ENCODE measurements at places on chromosomes 6 and 20. TPM values are rescaled to one million over a fixed set of nuclear protein-coding genes. Genes with fewer than 3 reads are reported as not detected.
A peak's percentile ranks its signal among the peaks of the same experiment; 100 is the strongest.

Gene RIMS1
- total RNA-seq = 1.6 TPM

DNA sequence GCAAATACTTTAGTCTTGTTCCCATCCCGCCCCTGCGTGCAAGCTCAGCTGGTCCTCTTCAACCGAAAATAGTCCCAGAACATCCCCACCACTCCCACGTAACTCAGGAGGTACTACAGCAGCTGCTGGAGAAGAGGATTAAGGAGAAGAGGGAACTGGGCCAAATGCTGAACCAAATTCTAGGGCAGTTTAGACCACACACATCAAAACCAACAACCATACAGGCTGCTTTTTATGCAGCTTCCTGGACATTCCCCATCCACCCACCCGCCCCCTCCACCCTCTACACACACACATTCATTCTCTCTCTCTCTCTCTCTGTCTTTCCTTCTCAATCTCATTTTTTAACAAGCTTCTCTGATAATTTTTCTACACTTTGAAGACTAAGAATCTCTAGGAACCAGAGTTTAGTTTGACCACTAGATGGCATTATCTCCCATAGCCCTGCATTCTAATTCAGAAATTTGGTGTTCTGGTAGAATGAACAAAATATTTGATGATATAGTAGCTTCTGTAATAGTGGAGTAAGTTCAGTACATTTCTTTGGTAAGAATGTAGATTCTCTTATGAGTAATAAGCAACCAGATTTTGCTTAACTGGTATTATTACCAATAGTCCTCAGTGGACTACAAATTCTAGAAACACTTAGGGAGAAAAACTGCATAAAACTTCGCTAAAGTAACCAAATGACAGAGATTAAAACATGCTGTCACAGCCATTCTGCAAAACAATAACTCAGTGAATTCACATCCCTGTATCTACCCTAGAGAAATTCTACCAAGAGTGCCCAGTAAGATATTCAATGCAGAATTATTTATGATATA lies 52.1 kb upstream of the BEND6 start:
- no peak for DNase-seq

DNA sequence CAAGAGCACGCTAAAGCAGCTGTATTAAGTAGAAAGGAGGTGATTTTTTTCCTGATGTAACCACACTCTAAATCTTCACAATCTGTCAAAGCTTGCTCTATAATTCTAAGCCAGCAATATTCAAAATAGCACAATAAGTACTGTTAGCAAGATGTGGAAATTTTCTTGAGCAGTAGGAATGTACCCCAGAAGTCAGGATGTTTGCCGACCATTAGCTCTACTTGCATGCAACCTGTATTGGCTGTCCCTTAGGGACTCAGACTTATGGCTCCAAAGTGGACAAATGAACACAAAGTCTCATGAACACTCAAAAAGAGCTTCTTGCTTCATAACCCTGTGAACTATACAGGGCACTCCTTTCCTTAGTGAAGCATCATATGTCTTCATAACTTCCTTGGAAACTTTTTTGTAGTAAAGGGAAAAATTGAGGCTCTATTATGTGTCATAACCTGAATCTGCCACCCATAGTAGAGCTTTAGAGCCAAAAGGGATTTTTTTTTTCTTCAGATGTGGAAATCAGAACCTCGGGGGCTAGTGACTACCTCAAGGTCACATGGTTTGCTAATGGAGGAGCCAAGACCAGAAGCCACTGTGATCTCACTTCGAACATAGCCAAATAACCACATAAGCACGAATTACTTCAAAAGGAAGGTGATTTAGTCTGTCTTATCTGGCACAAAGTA lies 54.5 kb downstream of the ADGRG6 start:
- DNase-seq = no peak

- DNase-seq = no peak
Measured at GRCh38 chr6:138088326-138088762, 18.9 kb downstream of the PERP start.

- DNase-seq = no peak
Measured at GRCh38 chr6:166777096-166777630, 150.1 kb upstream of the RPS6KA2 start.

GRCh38 chr6:16698162-16698533 lies 63.1 kb downstream of the ATXN1 start:
- DNase-seq = no peak

- DNase-seq = no peak
Measured at GRCh38 chr6:55497694-55498093, 81.3 kb downstream of the HMGCLL1 start.

- no peak for DNase-seq
Measured at GRCh38 chr6:85186546-85187175, 263.2 kb upstream of the NT5E start.

Gene PRDM13
- total RNA-seq = not detected

DNA sequence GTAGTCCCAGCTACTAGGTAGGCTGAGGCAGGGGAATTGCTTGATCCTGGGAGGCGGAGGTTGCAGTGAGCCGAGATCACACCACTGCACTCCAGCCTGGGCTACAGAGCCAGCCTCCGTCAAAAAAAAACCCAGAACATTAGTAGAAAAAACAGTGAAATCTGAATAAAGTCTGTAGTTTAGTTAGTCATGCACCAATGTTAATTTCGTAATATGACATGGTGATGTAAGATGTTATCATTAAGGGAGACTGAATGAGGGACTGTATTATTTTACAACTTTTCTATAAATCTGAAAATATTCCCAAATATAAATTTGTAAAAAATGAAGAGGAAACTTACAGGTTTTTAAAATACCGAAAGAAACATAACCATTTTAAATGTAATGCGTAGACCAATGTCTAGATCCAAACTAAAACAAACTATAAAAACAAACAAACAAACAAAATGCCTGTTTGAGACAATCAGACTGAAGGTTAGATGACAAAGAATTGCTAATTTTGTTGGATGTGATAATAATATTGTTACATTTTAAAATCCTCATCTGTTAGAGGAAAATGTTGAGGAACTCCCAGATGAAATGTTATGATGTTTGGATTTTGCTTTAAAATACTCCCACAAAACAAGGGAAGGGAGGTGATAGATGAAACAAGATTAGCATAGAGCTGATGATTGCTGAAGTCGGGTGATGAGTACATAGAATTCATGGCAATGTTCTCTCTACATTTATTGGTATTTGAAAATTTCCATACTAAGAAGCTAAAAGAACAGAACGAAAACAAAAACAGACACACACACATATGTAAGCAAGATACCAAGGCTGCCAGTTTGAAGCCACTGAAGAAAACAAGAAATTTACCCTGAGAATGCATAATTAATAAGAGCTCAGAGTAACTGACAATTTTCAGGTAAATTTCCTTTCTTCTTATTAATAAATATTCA lies 1.8 kb downstream of the GSTA4 start:
- no peak for DNase-seq

Gene IFT52
- 3.9 TPM for total RNA-seq

DNA sequence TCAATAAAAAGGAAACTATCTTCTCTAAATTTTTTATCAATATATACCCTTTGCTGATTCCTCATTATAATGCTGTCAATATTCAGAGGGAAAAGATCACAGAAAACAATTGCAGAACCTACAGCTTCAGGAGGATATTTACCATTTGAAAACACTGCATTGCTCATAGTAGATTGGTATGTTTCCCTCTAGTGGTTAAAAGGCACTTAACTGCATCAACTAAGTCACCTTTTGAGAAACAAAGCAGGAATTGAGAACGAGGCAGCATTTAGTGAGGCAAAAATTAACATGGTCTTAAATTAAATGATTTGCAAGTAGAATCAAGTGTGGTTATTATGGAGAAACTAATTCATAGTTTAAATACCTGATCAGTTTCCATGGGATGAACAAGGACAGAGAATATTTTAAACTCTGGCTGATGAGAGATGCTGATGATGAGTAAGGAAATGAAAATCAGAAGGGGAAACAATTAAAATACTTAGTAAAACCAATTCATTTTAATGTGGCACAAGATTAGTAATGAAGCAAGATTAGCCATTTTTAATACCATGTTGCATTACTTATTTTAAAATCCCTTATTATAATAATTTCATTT lies 642.1 kb downstream of the EPHA7 start:
- DNase-seq = no peak

DNA sequence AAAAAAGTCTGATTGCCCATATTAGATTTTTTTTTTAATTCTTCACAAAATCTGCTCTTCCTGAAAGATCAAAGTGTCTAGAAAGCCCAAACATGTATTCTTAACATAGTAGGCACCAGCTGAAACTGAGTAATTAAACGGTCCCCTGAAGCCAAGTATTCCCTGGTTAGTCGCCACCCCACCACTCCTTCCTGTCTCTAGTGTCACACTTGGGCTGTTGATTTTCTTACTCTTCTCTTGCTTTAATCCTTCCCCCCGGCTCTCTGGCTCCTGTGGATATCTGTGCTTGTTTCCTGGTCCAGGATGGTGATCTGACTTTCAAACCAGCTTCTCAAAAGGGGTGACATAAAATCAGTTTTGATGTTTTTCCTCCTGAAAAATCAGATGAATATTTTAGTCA lies 162.9 kb downstream of the QKI start:
- no peak for DNase-seq

- no peak for DNase-seq
Measured at GRCh38 chr20:49685809-49686208, 27.9 kb downstream of the B4GALT5 start.

Gene BHLHE23
- not detected for total RNA-seq

DNA sequence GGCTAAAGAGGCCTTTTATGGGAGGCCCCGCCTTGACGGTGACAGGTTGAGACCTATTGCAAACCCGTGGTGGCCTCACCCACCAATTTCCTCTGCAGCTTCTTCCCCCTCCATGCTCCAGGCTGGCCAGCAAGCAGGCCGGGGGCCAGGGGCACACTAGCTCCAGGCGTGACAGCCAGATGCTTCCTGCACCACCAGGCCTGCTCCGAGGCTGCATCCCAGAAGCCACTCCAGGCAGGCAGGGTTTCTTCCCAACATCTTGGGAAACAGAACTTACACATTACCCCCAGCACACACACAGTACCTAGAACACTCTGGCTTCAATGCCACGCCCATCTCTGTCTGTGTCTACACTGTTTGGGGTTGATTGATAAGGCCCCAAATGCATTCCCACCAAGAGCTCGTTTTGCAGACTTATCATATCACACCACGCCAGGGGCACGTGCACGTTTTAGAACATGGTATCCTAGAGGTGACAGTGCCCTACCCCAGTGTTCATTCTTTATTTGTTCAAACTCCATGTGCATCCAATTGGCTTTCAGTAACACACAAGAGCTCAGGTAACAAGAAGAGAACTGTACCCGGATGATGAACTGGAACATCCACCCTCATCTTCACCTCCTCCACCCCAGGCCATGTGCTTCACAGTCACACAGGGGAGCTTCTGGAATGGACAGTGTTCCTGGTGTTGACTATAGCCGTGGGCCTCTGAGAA lies 221.4 kb upstream of the RREB1 start:
- no peak for DNase-seq

Gene GNMT
- not detected for total RNA-seq

- DNase-seq = no peak
Measured at GRCh38 chr6:96194675-96195074, 178.9 kb downstream of the FUT9 start.

GRCh38 chr20:50523552-50524167 lies 13.5 kb downstream of the PTPN1 start:
- no peak for DNase-seq

GRCh38 chr6:7468382-7469081 lies 72.9 kb upstream of the DSP start:
- peak; percentile 21 for DNase-seq

DNA sequence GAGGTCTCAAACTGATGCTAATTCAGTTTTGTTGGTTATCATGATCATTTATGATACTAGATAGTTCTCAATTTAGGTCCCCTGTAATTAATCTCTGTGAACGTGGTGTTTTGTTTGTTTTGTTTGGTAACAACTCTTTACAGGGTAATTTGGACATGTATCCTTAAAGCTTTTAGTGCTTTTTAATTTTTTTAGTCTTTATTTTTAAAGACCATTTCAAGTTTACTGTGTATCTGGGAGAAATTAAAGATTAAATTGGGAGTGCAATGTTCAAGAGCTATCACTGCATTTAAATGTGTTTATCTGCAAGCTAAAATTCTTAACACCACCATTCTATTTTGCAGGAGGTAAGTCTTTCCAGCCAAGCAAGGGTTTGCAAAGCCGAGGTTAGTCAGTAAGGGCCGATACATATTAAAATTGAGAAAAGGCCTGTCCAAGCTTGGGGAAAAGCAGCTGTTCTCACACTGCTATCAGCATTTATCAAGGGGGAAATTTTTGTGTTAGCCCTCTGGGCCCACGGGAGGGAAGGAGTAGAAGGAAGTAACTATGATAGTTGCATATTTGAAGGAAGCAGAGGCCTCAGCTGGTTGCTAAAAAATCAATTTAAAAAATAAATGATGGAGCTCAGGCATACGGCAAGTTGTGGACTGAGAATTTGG lies 59.3 kb upstream of the ZNF217 start:
- no peak for DNase-seq

GRCh38 chr20:35165221-35166185 lies 6.4 kb upstream of the PROCR start:
- DNase-seq = no peak

DNA sequence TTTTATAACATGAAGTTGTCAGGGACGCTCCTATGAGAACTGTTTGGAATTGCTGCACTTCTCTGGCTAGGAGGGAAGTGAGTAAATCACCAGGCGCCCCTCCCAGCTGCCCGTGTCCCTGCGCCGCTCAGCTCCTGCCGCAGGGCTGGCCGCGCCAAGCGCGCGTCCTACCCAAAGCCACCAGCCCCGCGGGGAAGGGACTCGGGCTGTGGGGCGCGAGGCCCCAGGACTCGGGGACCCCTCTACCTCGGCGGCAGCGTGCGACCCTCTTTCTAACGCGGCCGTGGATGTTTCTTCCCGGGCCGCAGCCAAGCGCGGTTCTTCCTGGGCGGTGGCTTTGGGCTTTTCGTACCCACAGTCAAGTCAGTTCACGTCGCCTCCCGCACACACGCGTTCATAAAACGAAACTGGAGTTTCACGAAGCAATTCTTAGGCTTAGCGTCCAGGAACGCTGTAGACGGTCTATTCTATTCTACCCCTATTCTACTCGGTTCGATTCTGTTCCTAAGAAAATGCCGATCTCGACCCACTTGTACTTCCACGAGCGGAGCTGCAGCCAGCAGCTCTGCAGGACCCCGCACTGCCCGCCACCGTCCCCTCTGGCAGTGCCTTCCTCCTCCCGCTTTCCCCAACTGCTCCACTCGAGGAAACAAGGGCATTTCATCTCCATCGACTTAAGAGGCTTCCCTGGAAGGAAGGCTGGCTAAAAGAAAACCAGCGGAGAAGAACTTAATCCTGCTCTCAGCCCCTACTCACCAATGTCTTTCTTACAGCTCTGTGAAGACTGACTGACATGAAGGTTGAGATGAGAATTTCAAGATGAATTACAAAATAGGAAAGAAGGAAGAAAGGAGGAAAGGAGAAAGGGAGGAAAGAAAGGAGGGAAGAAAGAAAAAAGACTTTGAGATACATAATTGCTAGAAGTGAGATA lies 15.4 kb downstream of the FOXC1 start:
- DNase-seq = peak; percentile 56

Data from psoas muscle (tissue), 8 donors.